ENCODE measurements at places on chromosomes 3 and 15.

DNA sequence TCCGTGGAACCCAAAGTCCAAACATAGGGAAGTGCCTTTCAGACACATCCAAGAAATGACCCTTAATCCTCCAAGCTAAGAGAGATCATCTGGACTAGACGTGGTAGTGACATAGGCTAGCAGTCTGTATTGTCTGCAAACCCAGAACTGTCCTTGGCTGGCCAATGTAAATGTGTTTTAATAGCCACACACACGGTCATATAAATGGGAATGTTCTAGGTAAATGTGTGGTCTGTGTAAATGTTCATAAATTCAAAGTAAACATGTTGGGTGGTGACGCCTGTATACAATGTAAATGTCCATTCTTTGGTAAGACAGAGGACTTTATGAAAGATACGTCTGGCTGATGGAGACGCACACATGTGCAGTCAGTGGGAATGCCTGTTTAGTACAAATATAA, 16.3 kb upstream of the LINGO1 start:
- no peak for DNase-seq

GRCh38 chr15:48363474-48363873, 32.2 kb downstream of the DUT start:
- DNase-seq: no peak

- no peak for DNase-seq
Measured at GRCh38 chr15:89385596-89386331, 51.1 kb upstream of the POLG start.

GRCh38 chr15:28021281-28022039, 77.7 kb downstream of the OCA2 start:
- peak; percentile 14 for DNase-seq

DNA sequence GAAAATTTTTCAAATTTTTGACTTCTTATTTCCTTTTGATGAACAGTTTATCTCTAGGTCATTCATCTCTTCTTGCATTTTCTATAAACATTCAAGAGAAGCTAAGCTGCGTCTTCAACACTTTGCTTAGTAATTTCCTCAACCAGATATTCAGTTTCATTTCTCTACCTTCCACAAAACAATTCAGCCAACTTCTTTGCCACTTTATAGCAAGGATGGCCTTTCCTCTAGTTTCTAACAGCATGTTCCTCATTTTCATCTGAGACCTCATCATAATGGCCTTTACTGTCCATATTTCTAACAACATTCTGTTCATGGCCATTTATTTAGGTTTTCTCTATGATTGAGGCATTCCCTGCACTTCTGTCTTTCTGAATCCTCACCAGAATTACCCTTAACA, 90.0 kb downstream of the ARIH1 start:
- DNase-seq: no peak

GRCh38 chr3:106022913-106023312, 154.1 kb upstream of the CBLB start:
- peak; percentile 77 for DNase-seq

GRCh38 chr15:64687688-64688087, 87.7 kb downstream of the RBPMS2 start:
- no peak for DNase-seq

GRCh38 chr3:15315003-15315402, 17.4 kb downstream of the SH3BP5 start:
- DNase-seq: no peak

- DNase-seq: no peak
Measured at GRCh38 chr3:120227710-120228347, 57.2 kb downstream of the GPR156 start.

DNA sequence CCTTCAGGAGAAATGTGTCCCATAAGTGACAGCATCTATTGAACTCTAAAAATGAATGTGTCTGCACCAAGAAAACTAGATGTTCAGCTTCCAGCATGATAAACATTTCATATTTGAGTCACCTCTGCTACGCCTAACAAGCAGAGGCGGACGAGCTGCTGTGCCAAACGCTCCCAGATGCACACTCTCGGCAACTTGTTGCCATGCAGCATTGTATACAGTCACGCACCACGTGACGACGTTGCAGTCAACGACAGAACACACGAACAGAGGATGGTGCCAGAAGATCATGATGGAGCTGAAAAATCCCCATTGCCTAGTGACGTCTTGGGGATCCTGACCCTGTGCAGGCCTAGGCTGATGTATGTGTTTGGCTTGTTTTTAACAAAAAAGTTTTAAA, 137.5 kb downstream of the XXYLT1 start:
- DNase-seq: peak; percentile 73

DNA sequence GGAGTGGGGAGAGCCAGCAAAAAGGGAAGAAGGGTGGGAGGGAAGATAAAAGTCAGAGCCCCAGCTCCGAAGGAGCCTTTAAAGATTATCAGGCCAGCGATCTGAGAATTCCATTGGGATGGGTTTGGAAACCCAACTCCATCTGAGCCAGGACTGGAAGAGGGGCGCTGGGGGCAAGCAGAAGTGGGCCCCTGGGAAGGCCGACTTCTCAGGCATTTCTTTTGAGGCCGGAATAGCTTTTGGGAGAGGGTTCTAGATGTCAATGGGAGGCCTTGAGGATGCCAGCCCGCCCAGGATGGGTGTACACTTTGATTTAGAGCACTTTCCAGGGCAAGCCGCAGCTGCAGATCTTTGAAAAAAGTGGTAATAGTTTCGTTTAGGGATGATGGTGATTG, 6.6 kb upstream of the SOX2 start:
- DNase-seq: no peak

DNA sequence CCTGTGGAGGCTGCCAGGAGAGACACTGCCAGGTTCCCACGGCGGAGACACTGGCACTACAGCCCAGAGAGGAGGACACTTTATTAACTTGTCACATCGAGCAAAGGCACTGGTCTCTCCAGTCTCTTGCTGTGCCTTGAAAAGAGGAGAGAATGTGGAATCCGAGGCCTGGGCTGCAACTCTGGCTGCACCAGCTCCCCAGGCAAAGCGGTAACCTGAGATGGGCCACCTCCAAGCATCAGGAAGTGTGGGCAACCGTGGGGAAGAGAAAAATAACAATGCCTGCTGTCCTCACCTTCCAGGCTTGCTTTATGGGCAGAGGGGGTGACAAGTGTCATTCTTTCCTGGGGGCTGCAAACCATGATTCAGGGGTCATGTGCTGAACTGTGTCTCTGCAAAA, 91.6 kb upstream of the RGMA start:
- DNase-seq: no peak

DNA sequence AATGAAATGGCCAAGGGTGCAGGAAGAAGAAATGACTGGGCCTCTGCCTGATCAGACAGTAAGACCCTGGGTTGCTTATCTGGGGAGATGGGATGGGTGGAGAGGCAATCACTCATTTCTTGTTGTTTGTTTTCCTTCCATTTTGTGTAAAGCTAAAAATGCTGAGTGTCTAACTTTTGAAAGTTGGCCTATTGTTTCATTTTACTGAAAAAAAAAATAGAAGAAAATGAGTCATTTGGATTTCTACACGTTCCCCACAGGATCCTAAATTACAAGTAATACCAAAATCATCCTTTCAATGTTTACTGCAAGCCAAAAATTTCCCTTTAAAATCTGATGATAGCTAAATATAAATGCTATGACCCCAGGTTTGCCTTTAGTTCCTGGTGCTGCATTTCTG, 30.6 kb downstream of the PTX3 start:
- DNase-seq: no peak

DNA sequence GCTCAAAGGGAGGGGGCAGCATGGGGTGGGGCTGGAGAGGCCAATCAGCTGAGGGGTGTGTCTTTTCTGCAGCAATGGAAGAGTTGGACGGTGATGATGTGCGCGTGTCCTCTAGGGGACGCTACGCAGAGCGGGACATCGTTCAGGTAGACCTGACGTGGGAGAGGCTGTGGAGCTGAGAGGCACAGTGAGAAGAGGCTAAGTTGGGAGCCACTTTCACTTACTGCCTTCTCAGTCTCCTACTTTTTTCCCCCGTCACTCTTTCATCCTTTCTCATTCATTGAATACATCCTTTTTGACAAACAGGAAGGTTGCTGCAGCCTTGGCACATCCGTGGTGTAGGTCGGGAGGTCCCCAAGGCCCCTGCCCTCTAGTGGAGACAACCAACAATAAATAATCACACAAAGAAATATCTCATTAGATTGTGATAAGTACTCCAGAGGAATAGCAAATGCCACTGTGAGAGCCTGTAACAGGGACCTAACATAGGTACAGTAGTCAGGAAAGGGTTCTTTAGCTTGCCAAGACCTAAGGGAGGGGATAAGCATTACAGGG, 4.4 kb upstream of the BRPF1 start:
- DNase-seq: no peak

DNA sequence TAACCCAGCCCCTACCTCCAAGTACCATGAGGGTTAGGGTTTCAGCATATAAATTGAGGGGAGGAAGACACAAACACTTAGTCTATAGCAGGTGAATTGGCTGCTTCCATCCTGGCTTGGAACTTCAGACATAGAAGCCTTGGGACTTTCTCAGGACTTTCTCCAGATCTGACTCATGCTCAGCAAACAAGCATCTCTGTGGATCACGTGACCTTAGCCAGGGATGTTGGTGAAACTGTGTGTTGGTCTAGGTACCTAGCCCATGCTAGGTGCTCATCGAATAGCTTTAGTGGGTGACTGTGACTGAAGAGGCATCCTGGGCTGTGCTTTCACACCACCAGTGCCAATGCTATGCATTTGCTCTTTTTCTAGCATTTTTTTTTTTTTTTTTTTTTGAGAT, 58.9 kb downstream of the CD47 start:
- DNase-seq: no peak

GRCh38 chr15:77048135-77048876, 22.6 kb downstream of the TSPAN3 start:
- no peak for DNase-seq

GRCh38 chr15:70347321-70348225, 249.9 kb upstream of the TLE3 start:
- DNase-seq: no peak

DNA sequence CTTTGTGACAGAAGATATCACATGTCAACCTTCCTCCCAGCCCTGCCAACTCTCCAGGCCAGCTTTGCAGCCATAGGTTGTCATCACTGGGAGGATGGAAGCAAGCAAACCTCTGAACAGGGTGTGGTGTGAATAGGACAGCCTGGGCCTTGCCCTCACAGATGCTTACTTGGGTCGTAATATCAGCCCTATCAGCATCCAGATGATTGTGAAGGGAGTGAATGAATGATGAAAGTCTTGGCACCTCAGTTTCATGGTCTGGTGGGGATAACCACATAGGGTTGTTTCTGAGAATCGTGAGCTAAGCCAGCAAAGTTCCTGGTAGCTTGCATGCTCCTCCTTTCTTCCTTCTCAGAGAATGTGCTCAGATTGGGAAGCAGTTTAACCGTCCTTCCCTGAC, 55.1 kb upstream of the POLR2M start:
- no peak for DNase-seq

- DNase-seq: peak; percentile 32
Measured at GRCh38 chr3:178352326-178353005, 183.8 kb upstream of the KCNMB2 start.

DNA sequence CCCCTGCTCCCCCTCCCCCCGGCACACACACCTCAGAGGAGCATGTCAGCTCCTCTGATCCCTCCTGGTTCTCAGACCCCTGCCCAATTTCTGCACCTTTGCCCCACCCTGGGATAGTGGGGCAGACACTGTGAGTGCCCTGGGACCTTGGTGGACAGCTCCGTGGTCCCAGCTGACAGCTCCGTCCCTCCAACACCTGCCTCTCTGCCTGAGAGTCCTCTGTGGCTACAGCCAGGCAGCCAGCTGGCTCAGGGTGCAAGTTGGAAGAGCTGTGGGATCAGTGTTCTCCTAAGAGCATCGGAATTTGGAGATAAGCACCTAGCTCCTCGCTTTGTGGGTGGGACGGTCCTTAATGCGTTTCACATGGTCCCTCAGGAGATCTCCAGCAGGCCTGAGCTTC, 43.7 kb upstream of the PGPEP1L start:
- DNase-seq: no peak

GRCh38 chr3:125151442-125151817, 61.1 kb downstream of the SLC12A8 start:
- DNase-seq: no peak
